ENCODE measurements at places on chromosomes 1 and 21. TPM values are rescaled to one million over a fixed set of nuclear protein-coding genes. Genes with fewer than 3 reads are reported as not detected.

AQP10 gene
- total RNA-seq = not detected

COL24A1 gene
- total RNA-seq = not detected

TMEM269 gene
- not detected for total RNA-seq

OR2L13 gene
- total RNA-seq = not detected

PBXIP1 gene
- 110 TPM for total RNA-seq

HSD3B1 gene
- not detected for total RNA-seq

LENEP gene
- total RNA-seq = not detected

SPATA46 gene
- total RNA-seq = not detected

KIF21B gene
- total RNA-seq = 2.2 TPM

CNR2 gene
- not detected for total RNA-seq

KIF17 gene
- 32.3 TPM for total RNA-seq

PLPP3 gene
- total RNA-seq = 39.1 TPM

LCE1B gene
- total RNA-seq = not detected

NUDT4B gene
- total RNA-seq = 28.2 TPM

TCEA3 gene
- total RNA-seq = 1.7 TPM

KRTAP20-4 gene
- total RNA-seq = not detected

KCNQ4 gene
- not detected for total RNA-seq

INAVA gene
- total RNA-seq = under 0.01 TPM

DDX59 gene
- total RNA-seq = 12.8 TPM

ECM1 gene
- 0.34 TPM for total RNA-seq

COL18A1 gene
- total RNA-seq = 317 TPM

PAQR6 gene
- total RNA-seq = 0.19 TPM

PADI4 gene
- not detected for total RNA-seq

ELAPOR1 gene
- total RNA-seq = 0.37 TPM

FAM177B gene
- total RNA-seq = not detected

ZMYND12 gene
- total RNA-seq = 0.47 TPM

All from dermis blood vessel endothelial cell (primary cell).